ENCODE measurements at places on chromosomes 5 and 9.

DNA sequence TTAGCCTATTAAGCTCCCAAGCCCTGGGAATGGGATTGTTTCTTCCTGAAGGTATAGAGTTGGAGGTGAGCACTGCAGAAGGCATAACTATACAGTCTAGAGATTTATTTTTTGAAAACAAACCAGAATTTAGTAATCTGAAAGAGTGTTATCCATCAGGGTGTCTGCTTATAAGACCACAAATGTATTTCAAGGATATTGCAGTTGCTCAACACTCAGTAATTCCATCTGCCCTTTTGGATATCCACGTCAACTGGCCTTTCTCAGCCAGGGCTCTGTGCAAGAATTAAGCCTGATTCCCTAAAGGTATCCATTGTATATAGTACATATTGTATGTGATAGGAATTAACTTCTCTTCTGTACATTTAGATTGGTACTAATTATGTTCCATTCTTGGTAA lies 15.0 kb upstream of the IL31RA start:
- DNase-seq, result no peak

DNA sequence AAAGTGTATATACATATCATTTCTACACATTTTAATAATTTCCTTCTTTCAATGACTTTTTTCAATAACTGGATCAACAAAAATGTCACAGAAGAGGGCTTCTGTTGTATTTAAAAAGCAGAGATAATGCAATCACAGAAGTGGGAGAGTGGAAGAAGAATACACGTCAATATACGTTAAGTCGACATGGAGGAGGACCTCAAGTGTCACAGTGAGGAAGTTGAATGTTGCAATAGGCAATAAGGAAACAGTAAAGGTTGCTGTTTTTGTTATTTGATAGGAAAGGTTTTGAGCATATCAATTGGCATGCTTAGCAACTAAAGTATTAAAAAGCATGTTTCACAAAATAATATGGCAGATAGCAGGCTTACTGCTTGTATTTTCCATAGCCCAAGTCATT lies 184.0 kb upstream of the NR4A3 start:
- DNase-seq, result no peak

- DNase-seq, result no peak
Observed at GRCh38 chr9:91101611-91102168, 260.0 kb downstream of the AUH start.

GRCh38 chr5:101796427-101796826 lies 499.7 kb downstream of the SLCO4C1 start:
- DNase-seq, result no peak

DNA sequence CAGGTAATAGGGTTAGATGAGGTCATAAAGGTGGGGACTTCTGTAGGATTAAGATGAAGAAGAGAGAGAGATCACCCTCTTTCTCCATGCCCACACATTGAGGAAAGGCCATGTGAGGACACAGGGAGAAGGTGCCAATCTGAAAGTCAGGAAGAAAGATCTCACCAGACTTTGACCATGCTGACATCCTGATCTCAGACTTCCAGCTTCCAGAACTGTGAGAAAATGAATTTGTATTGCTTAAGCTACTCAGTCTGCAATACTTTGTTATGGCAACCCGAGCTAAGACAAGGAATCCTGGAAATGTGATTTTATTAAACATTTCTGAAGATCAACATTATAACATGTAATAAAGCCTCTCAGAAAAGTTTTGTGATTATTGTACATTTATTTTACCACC lies 3.5 kb upstream of the CSNK1G3 start:
- no peak for DNase-seq

- DNase-seq, result no peak
Observed at GRCh38 chr5:57488215-57488955, 5.8 kb upstream of the ACTBL2 start.

DNA sequence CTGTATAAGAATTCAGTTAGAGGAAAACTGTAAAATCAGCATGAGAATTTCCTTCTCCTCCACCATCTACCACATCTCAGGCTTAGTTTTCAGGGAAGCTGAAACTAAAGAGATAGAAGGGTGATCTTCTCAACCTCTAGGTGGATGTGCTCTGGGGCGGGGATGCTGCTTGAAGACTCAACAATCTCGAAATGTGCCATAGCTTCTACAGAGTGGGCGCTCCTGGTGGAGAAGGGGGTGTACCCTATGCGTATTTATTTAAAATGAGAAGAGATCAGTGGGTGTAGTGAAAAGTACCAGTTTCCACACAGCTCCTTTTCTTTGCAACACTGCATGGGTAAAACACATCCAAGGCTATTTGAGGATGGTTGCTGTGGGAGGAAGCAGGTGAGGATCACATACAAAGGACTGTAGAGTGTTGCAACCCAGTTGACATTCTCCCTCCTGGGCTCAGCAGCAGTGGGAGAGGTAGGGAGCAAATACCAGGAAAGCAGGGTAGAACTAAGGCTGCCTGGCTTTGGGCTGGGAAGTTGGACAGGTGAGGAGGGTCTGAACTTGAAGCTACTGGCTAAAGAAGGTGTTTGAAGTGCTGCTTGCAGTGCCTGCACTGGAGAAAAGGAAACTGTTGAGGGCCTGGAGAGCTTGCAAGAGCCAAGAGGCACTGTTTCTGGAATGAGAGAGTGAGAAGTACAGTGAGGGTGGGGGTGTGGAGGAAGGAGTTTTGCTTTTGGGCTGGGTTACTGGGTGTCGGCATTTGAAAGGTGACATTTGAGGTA lies 73.1 kb downstream of the MAST4 start:
- DNase-seq, result no peak

DNA sequence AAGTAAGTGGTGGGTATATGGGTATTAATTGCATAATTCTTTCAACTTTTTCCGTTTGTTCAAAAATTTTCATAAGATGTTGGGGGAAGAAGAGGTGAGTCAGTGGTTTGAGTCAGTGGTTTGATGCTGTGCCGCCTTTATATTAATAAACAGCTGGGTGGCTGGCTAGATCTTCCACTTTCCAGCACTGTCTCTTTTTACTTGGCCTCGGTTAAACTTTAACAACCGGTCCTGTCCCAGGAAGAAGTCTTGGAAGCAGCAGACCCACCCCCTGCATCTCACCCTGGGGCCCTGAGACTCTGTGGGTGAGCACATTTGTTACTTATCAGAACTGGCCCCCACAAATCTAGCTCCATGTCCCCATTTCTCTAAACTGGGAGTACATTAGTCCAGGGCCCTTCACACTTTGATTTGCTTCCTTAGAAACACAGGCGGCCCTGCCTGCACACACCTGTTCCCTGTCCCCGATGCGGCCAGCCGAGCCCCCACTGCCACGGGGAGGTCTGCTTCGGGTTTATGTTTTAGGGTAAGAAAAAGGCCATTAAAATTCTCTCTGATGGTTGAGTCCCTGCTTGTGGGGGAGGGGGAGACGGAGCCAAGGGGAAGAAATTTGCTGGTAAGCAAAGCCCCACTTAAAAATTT lies 90.7 kb downstream of the PTCH1 start:
- DNase-seq, result no peak

- no peak for DNase-seq
Observed at GRCh38 chr9:127822108-127822507, 19.4 kb downstream of the FPGS start.

GRCh38 chr5:102341681-102342288 lies 45.7 kb upstream of the SLCO4C1 start:
- DNase-seq, result no peak

DNA sequence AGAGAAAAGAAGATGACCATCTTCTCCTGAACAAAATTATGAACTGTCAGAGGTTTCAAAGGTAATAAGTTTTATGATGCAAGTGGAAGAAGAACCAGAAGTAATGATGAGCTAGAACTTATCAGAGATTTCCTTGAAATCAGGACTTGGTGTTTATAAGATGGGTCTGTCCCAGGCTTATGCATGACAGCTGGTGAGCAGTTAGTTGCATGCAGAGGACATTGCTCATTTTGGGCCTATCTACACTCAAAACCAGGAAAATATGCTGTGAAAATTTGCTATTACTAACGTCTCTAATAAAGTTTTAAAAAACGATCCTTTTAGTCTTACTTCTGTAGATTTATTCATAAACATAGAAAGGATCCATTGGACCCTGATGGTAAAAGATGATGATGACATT lies 6.6 kb upstream of the STC2 start:
- DNase-seq, result no peak

GRCh38 chr5:22480305-22480704 lies 372.8 kb downstream of the CDH12 start:
- DNase-seq, result no peak

DNA sequence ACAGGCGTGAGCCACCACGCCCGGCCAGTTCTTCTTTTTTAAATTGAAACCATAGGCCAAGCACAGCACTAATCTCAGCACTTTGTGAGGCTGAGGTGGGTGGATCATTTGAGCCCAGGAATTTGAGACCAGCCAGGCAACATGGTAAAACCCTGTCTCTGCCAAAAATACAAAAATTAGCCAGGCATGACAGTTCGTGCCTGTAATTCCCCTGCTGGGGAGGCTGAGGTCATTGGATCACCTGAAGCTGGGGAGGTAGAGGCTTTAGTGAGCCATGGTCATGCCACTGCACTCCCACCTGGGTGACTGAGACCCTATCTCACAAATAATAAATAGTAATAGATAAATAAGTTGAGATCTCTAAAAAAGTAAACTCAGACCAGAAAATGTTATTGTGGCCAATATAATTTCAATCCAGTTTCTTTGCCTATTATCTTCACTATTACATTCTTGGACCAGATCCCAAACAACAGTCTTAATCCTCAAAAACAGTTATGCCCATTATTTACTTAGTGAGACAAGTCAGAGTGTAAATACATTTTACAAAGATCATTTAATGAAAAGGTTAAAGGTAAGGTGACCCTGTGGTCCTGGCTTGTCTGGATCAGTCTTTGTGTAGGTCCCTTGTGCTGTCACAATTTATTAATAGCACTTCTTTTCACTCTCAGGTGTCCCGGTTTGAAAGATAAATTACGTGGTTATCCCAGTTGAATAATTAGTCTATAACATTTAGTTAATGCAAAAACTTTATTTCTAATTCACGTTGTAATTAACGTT lies 53.6 kb downstream of the RAB24 start:
- no peak for DNase-seq

DNA sequence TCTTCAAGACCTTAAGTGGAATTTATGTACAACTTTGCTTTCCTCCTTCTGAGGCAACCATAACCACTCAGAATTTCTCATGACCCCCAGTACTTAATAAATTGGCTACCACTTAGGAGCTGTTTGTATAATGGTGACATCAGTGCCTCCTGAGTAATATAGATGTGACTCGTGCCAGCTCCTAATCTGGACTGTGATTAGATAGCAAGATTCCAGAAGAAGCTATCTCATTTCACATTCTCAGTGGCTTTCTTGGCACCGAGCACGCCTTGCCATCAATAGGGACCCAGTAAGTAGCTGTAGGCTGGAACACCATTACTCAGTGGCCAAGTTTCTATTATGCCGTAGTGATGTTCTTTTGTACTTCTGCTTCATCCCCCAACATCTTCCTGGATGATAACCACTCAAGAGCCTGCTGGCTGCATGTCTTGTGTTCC lies 228.8 kb downstream of the CD180 start:
- no peak for DNase-seq
